ENCODE measurements at places on chromosomes 3 and 15. TPM values are rescaled to one million over a fixed set of nuclear protein-coding genes. Genes with fewer than 3 reads are reported as not detected.

Gene TLR9
- total RNA-seq = 0.86 TPM

DNA sequence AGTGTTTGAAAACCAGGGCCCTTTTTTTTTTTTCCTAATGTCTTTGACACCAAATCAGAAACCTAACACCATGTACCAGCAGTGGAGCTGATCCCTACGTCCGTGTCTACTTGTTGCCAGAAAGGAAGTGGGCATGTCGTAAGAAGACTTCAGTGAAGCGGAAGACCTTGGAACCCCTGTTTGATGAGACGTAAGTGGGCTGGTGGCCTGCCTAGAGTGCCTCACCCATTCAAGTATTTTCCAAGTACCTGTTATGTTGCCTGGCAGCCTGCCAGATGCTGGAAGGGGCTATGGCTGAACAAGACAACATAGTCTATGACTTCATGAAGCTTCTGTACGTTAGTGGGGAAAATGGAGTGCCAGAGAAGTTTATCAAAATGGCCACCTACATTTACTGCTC lies 39.7 kb downstream of the ESYT3 start:
- DNase-seq = no peak

- no peak for DNase-seq
Measured at GRCh38 chr3:177446165-177446601, 248.9 kb upstream of the TBL1XR1 start.

DNA sequence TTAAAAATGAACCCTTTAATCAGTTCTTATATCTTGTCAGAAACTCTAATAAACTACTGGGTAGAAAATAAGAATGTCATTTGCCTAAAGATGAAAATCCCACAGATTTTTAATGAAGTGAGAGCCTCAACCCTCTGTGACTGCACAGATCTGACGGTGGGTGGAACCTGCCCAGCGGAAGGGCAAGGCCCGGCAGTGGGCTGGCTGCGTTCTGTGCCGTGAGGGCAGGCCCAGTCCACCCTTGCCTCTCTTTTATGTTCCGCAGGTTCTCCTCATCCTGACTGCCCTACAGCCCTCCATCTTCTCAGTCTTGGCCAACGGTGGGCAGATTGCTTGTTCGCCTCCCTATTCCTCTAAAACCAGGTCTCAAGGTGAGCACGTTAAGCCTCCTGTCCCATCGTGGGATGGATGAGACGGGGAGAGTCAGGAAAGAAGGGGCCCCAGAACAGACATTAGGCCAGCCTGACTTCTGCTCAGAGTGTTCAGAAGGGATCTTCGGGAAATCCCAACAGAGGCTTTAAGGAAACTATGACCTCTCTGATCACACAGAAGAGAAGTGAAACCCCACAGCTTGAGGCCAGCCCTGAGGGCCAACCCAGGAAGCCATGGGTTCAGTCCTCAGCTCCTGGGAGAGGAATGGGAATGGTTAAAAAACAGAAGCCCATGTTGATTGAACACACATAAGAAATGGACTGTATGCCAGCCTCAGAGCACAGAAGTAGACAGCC lies 16.0 kb downstream of the SLC51A start:
- DNase-seq = no peak
